Fibroblast of gingiva (primary cell): ENCODE measurements at places on chromosomes 12 and 14.

GRCh38 chr14:28777471-28778137, 11.0 kb downstream of the FOXG1 start:
- no peak for DNase-seq

DNA sequence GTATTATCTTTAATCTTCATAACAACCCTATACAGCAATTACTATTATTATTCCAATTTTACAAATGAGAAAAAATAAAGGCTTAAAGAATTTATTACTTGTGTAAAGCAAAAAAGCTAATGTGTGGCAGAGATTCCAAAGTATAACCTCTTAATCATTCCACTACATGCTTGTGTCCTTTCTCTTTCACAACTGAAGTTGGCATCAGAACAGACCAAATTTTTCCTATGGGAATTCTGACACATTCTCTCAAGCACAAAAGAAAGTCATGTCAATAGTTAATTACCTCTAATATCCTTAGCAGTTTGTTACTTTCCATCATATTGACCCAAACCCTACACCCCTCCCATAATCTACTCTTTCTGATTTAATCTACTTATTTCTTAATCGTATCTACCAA, 86.7 kb downstream of the BCL2L14 start:
- no peak for DNase-seq

DNA sequence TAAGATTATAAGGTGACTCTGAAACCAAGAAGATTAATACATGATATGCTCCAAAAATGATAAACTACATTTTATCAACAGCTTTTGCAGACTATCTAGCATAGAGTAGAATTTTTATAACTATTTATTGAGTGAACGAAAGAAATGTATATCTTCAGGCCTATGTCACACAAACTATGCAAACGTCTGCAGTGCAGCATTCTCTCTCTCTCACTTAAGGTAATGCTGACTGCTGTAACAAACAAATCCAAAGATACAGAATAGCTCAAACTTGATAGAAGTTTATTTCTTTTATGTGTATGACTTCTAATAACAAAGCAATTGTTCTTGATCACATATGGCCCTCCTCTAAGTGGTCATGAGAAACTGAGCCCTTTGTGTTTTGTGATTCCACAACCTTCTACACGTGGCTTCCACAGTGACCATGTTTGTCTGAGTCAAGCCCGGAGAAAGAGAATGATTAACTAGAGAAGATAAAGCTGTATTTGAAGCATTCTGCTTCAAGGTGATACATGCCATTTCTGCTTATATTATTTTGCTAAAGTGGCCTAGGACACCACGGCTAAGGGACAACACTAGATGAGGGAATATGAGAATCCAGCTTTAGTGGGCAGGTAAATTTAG, 1352.7 kb upstream of the TMEM132C start:
- DNase-seq: no peak

- DNase-seq: no peak
Measured at GRCh38 chr14:29176876-29177275, 410.3 kb downstream of the FOXG1 start.

DNA sequence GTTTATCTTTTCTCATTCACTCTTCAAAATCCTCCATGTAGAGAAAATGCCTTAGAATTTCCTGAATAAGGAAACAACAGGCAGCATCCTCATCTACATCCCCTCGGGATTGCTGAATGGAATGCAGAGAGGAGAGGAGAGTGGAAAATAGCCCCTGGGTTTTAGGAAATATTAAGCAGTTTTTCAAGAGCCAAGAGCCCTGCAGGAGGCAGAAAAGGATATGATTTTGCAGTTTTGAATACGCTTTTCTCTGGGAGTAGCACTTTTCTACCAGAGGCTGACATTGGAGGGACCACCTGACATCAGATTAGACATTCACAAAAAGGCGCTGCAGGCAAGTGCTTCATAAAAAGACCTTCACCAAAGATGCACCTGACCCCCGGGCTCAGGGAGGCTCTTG, 362.2 kb upstream of the SFSWAP start:
- no peak for DNase-seq

DNA sequence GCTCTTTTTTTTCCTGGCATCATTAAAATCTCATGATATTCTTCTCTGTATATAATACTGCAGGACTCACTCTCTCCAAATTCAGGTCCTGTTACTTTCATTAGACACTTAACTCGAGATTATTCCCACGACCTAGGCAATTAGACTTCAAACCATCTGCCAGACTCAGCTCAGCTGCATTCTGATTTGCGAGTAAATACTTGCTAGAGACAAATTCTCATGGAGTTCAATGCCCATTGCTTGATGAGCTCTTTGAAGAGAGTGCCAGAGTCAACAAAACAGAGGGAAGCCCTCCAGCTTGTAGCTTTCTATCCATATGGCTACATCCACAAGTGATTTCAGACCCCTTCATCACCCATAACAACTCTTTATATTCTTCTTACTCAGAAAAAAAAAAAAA, 88.3 kb downstream of the GTF2A1 start:
- no peak for DNase-seq

- no peak for DNase-seq
Measured at GRCh38 chr12:63129927-63130326, 21.1 kb downstream of the AVPR1A start.

GRCh38 chr14:22502007-22502406, 87.0 kb downstream of the DAD1 start:
- DNase-seq: no peak

DNA sequence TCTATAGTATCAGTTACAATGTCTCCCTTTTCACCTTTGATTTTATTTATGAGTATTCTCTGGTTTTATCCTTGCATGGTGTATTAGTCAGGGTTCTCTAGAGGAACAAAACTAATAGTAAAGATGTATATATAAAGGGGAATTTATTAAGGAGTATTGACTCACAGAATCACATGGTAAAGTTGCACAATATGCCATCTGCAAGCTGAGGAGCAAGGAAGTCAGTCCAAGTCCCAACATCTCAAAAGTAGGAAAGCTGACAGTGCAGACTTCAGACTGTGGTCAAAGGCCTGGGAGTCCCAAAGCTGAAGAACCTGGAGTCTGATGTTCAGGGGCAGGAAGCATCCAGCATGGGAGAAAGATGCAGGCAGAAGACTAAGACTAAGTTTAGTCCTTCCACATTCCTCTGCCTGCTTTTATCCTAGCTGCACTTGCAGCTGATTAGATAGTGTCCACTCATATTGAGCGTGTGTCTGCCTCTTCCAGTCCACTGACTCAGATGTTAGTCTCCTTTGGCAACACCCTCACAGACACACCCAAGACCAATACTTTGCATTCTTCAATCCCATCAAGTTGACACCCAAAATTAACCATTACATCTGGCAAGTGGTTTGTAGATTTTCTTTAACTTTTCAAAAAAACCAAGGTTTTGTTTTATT, 308.0 kb upstream of the LMO3 start:
- DNase-seq: no peak

GRCh38 chr12:65022960-65023359, 98.1 kb downstream of the WIF1 start:
- no peak for DNase-seq

- no peak for DNase-seq
Measured at GRCh38 chr12:84016956-84017355, 895.6 kb downstream of the SLC6A15 start.
